ENCODE measurements at places on chromosomes 11 and 22.

DNA sequence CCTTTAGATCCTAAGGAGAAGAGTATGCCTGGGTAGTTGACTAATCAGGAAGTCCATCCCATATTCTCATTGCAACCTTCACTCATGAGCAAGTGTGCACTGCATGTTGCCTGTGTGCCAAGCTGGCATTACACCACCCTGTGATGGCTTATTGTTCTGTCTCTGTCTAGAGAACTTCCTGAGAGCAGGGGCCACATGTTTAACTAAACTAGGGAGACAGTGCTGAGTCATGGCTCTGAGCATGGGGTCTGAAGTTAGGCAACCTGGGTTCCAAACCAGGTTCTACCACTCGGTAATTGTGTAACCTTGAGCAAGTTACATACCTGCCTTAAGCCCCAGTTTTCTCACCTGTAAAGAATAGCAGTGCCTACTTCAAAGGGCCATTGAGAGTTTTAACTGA, 39.6 kb downstream of the CSNK2A3 start:
- no peak for DNase-seq

GRCh38 chr11:59814021-59814420, 3.4 kb upstream of the MRPL16 start:
- no peak for DNase-seq

DNA sequence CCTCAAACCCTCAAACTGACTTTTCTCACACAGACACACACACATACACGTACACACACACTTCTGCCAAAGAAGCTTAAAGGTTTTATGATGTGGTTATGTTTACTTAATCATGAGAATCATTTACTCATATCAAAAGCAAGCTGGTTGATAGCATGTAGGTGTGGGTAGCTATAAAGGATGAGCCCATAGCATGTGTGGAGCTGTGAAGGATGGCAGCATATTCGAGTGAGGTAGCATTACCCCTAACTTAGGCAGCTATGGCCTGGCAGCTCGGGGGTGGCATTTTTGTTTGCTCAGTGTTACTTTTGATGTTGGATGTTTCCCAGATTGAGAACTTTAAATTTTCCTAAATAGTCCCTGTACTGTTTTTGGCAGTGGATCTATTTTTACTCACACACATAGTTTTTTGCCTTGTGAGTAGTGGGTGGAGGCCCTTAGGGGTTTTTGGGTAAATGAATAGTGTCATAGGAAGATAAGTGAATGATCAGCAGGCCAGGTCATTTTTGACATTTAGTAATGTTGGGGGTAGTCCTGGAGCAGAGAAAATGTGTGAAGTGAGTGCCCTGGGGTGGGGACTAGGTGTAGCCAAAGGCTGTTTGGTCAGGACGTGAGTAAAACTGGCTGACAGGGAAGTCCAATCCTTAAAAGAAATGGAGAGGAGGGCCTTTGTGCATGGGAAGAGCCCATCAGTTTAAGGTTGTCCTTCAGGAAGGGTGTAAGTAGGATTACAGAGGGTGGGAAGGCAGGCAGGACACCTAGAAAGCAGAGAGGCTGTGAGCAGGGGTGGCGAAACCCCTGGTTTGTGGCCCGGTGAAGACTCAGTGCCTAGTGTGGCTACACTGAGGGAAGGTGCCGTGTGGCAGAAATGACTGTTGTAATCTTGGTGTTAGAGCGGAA, 7.1 kb downstream of the YWHAH start:
- DNase-seq: no peak

DNA sequence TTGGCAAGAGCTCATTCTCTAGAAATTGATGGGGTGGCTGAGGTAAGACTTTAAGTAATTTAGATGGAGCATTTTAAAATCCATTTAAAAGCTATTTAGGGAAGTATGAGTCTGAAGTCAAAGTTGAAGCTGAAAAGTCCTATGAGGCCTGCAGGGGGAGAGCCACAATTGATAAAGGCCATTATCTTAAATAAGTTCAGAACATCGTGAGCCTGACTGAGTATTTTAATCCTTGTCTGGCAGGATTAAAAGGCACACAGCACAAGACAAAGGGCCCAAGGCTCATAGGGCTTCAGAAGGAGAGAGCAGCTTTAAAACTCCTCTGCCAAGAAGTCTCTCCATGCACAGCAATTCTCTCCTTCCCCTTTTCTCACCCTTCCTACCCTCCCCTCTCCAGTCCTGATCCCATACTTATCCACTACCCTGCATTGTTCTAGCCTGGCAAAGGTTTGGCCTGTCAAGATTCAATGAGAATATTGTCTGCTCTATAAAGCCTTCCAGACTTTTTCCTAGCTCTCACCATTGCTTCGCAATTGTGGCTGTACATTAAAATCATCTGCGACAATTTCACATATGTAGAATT, 1312.9 kb downstream of the FAM181B start:
- DNase-seq: no peak

DNA sequence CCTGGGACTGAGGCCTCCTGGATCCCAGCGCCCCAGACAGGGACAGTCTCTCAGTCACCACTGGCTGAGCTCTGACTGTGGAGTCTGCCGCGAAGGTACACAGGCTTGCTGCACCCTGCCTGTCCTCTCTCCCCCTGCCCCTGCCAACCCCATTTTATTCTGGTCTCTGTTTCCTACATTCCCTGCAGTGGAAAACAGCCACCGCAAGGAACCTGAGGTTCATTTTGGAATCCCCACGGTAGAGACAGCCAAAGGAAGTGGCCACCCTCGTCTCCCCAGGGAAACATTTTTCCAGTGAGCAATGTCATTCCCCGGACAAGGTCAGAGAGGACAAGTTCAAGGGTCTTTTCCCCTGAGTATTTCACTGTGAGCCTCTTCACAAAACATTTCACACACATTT, 56.6 kb downstream of the FBXO7 start:
- no peak for DNase-seq

GRCh38 chr11:47222696-47223095, 7.9 kb downstream of the DDB2 start:
- no peak for DNase-seq

DNA sequence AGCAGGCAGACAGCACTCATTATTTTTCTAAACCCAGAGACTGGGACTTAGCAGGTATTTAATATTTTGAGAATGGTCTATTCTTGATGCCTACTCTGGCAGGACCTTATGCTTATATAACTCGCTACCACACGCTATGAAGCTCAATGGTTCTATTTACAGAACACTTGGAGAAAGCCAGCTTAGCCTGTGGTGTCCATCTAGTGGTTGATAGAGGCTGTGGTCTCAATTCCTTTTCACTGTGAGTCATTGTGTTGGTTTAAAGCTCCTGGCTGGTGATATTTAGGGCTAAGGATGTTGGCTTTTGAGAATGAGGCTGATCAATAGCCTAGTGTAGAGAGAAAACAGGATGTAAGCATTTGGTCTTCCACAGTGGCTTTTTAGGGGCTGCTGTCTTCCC, 206.4 kb downstream of the DBX1 start:
- DNase-seq: peak; percentile 92

GRCh38 chr11:58057481-58057880, 26.7 kb downstream of the OR6Q1 start:
- DNase-seq: no peak

- no peak for DNase-seq
Measured at GRCh38 chr11:20873054-20873453, 203.7 kb downstream of the NELL1 start.

DNA sequence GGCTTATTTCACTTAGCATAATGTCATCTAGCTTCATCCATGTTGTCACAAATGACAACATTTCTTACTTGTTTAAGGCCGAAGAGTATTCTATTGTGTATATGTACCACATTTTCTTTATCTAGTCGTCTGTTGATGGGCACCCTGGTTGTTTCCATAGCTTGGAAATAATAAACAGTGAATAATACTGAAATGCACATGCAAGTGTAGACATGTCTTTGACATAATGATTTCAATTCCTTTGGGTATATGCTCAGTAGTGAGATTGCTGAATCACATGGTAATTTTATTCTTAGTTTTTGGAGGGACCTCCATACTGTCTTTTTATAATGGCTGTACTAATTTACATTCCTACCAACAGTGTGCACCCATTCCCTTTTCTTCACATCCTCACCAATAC, 508.0 kb downstream of the NELL1 start:
- no peak for DNase-seq

DNA sequence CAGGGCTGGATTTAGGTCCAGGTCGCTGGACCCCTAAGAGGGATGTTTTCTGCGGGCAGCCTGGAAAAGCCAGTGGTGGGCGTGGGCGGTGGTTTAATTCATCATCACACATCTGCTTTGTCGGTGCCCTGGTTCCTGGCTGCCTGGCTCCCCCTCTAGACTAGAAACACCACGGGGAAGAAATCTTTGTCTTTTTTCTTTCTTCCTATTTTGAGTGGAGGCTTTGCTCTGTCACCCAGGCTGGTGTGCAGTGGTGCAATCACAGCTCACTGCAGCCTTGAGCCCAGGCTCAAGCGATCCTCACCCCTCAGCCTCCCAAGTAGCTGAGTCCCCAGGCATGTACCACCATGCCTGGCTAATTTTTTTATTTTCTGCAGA, 86.6 kb upstream of the LINC01488 start:
- DNase-seq: no peak

DNA sequence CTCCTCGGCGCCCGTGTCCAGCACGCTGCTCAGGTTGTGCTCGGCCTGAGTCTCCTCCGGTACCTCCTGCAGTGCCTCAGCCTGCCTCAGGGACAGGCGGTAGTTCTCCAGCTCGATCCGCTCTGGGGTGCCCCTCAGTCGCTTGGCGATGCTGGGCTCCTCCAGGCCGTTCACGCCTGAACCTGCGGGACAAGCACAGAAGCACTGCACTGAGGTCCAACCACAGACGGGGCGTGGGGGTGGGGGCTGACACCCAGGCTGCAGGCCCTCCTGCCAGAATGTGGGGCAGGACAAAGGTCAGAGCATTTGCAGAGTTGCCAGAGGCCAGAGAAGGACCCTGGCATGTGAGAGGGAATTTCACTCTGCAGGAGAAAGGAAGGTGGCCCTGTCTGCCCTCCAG, 67.6 kb upstream of the BID start:
- DNase-seq: no peak

DNA sequence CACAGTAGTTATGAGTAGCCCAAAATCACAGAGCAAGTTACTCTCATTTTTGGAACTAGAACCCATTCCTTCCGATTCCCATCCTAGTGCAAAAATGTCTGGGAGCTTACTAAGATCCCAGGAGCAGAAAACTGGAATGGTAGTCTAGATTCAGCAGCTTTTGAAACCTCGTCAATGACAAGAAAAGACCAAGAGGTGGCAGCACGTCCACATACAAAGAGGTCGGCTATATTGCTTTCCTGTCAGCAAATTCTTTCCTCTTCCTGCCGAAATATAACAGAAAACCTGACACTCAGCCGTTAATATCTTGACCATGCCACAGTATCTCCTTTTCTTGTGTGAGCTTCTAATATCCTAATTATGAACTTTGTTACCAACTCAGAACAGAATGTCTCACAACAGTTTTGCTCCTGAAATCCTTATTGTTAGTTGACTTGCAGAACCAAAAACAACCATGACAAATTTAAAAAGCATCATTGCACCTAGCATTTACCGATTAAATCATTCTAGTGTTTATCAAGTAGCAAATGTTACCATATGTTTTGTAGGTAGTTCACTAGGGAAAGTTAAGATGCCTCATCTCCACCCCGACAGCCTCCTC, 92.8 kb upstream of the OR9G4 start:
- DNase-seq: peak; percentile 29

DNA sequence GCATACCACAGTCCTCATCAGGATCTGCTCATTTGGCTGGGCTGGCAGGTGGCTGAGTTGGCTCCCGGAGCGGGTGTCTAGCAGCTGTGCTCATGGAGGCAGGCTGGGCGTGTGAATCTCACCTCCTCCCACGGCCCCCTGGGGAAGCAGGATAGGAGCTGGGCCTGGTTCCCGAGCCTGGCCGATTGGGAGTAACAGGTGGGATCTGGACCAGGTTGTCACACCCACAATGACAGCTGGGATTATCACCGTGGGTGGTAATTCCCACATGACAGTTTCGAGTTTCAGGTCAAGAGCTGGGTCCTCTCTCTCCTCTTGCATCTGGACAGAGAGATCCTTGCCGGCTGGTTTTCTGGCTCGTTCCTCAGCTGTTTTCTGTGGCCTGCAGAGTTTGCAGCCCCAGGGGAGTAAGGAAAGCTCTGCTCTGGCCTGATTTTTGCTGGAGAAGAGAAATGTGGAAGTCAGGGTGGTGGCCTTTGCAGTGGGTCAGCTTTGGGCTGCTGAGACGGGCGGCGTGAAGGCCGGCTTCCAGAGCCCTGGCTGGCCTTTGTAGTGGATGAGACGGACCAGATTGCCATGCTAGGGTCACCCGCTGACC, 57.0 kb downstream of the BCR start:
- no peak for DNase-seq

DNA sequence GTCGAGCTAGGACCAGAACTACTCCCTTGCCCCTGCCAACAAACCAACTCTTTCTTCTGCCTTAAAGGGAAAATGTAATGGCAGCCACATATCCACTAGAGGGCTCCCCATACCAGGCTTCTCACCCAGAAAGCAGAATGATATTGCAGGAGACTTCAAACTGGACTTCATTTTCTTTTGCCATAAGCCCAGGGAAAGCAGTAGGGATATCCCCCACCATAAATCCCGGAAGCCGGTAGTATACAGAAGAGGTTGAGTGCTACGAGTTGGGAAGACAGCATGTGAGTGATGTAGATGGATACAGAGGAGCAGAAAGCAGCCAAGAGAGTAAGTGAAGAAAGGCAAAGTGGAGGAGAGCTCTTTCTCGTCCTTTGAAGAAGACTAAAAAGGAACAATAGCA, 12.1 kb downstream of the PLAAT5 start:
- DNase-seq: peak; percentile 72

DNA sequence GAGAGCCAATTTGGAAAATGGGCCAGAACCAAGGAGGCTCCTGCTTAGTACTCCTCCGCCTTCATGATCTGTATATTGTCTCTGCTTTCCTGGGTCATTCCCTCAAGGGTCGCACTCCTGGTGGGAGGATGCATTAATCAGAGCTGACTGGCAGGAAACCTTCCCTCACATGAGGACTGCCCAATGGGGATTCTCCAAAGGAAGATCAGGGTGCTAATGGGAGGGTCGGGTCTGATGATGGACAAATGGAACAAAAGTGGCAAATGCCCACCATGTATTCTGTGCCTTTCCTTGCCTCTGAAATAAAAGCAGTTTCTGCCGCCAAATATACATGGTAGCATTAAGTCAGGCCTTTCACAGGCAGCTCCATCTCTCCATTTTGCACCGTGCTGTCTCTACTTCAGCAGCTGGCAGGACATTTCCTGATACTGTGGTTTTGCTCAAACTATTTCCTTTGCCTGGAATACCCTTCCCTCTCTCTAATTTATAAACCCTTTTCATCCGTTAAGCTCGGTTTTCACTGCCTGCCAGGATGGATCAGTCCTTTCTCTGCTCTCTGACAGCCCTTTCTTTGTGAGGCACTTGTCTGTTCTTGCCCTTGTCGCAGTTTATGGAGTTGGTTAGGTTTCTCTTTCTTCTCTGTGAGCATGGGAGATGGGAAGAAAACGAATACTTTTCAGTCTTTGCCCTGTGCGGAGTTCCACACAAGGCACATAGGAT, 13.5 kb downstream of the SREBF2 start:
- no peak for DNase-seq

DNA sequence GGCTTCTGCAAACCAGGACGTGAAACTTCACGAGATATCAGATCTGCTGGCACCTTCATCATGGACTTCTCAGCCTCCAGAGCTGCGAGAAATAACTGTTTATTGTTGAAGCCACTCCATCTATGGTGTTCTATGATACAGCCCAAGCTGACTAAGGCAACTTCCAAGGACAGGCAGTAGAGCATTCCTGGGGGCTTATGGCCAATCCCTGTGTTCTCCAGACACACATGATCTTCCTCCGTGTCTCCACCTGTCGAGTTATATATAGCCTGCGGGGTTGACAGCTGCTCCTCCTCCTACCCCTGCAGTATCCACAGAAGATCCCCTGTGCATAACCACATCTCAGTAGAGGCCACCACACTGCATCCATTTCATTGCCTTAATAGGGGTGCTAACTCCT, 11.0 kb downstream of the TP53AIP1 start:
- DNase-seq: no peak

Measured in astrocyte of the cerebellum (primary cell).